ENCODE measurements at places on chromosomes 4 and X. TPM values are rescaled to one million over a fixed set of nuclear protein-coding genes. Genes with fewer than 3 reads are reported as not detected.

ZCCHC12 gene
- not detected for total RNA-seq

SNX25 gene
- 42.0 TPM for total RNA-seq

GYG2 gene
- total RNA-seq, result 0.54 TPM

DNA sequence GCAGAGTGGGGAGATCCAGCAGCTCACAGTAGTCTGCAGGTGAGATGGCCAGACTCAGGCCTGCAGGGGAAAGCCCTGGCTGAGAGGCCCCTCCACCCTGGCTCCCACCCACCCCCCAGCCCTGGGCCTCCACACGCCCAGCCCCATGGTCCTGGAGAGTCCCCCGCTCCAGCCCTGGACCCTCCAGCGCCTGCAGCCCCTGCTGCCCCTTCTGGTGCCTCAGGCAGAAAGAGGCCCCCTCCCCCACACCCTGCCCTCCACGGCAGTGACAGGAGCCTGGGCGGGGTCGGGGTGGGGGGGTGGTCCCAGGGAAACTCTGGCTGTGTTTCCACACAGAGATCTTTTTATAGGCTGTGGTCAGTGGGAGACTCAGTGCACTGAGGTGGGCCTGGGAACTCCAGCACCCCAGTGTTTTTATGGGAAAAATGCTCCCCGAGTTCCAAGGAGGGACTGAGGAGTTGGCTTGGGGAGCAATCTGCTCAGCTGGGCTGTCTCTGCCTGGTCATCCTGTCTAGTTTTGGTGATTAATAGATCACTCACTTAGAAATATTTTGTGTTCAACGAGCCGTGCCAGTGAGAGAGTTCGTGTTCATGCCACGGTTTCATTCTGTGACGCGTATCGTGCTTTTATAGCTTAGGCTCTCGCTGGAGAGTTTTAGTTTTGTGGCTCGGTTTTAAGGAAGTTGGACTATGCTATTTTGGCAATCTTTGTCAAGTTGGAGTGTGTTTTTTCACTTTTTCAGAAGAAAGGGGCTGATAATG is 53.1 kb upstream of the HGFAC start:
- peak; percentile 84 for DNase-seq

DNA sequence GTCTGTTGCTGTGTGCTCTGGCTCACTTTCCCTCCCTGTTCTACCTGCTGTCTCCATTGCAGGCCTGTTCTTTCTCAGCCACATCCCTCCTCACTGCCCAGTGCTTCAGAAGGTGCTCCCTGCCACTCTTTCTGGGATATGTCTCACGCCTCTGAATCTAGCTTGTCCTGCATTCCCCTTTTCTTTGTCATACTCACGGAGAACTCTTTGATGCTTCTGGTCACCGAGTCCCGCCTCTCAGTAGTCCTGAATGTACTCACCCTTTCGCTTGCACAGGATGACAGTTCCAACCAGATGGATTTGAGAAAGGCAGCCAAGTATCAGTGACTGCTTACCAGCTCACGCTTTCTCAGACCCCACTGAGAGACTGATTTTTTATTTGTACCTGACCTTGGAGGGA is 65.2 kb upstream of the TLR2 start:
- DNase-seq, result peak; percentile 2

- DNase-seq, result peak; percentile 48
These were observed 14.1 kb downstream of the RAB40AL start for GRCh38 chrX:102950908-102951866.

- DNase-seq, result no peak
These were observed 45.4 kb downstream of the CXorf58 start for GRCh38 chrX:23952984-23953907.

DNA sequence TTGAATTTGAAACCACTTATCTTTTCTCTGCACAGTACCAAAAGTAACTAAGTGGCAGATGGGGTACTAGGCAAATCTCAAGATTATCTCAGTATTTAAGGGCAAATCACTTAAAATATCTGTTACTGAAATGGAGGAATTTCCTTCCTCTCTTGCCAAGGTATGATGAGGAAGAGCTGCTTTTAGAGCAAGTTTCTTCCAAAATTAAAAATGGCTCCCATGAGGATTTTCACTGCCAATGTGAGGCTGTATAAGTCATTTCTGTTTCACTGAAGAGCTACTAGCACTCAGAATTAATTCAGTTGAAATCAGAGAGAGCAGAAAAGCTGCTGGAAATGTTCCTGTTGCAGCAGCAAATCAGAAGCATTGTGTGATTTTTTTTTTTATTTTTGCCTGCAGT is 43.4 kb downstream of the GABRB1 start:
- DNase-seq, result no peak
